Activated B cell treated with CpG ODN at 0.5 μM for 24 hours (primary cell): ENCODE measurements at places on chromosomes 2 and 18. TPM values are rescaled to one million over a fixed set of nuclear protein-coding genes. Genes with fewer than 3 reads are reported as not detected.

- no peaks in the 10 kb centered on the region for H3K27me3 ChIP-seq
- peaks cover 2% of the 10 kb centered on the region for H3K4me1 ChIP-seq
- no peak overlapping the region for H3K27ac ChIP-seq
- no peaks in the 10 kb centered on the region for H3K36me3 ChIP-seq
Observed at GRCh38 chr2:201559067-201559710, 84.1 kb downstream of the TMEM237 start.

DNA sequence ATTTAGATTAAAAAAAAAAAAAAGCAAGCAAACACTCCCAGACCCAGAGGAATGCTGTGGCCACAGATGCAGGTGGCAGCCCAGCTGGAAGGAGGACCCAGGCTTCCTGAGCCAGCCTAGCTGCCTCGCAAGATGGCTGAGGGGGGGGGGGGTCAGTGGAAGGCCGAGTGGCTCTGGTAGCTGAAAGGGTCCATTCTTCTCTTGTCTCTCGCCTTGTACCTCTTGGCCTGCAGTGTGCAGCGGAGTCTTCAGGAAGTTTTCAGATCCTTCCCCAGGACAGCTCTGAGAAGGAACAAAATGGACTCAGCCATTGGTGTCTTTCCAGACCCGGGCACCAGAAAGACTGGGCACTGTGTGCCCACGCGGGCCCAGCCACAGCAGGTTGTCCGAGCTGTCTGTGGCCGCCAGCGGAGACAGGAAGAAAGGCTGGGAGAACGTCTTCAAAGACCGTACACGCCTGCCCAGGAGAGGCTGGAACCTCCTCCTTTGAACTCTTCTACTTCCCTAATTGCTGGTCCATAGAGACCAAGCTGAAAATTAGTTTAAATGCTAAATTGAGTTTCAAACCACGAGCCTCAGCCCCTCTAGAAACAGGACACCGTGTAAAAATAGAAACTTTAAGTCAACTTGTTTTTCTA, 21.3 kb downstream of the APCDD1 start:
- peak overlapping the region; percentile 18 for H3K27ac ChIP-seq
- H3K4me3 ChIP-seq, result peak overlapping the region; percentile 41
- H3K4me1 ChIP-seq, result peaks cover 49% of the 10 kb centered on the region
- H3K27me3 ChIP-seq, result peaks cover 2% of the 10 kb centered on the region

The ABHD1 gene
- 0.20 and 1.1 TPM in 2 replicates for total RNA-seq

DNA sequence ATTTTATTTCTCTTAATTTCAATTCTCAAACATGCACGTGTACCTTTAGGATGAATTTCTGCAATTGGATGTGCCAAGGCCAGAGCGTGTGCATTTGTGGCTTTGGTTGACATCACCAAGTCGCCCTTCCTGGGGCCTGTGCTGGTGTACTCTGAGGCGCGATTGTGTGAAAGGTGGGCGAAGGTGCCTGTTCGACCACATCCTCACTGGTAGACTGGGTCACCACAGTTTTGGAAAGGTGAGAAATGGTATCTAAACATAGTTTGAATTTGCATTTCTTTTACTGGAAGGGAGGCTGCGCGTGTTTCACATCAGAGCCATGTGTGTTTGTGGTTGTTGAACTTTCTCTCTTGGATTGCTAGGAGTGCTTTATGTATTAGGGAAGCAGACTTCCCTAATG, 89.8 kb downstream of the LDLRAD4 start:
- peaks cover 17% of the 10 kb centered on the region for H3K27me3 ChIP-seq
- no peaks in the 10 kb centered on the region for H3K4me1 ChIP-seq
- H3K36me3 ChIP-seq, result no peaks in the 10 kb centered on the region
- DNase-seq, result no peak
- H3K27ac ChIP-seq, result no peak overlapping the region
- no peak overlapping the region for H3K4me3 ChIP-seq

The ATAD2B gene
- 64.5 and 85.5 TPM in 2 replicates for total RNA-seq

DNA sequence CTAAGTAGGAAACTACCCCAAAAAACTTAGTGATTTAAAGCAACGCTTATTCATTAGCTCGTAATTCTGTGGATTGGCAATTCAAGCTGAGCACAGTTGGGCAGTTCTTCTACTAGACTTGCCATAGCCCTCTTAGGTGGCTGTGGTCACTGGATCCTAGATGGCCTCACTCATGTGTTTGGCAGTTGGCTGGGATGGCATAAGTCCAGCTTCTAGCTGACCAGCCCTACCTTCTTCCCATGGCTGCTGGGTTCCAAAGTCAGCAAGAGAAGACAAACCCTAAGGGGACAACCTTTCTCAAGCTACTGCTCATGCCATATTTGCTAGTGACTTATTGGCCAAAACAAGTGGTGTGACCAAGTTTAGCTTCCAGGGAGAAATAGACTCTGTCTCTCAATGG, 95.3 kb downstream of the COPS8 start:
- H3K4me3 ChIP-seq, result no peak overlapping the region
- no peaks in the 10 kb centered on the region for H3K4me1 ChIP-seq
- DNase-seq, result no peak
- no peak overlapping the region for H3K27ac ChIP-seq
- H3K27me3 ChIP-seq, result peaks cover 18% of the 10 kb centered on the region

DNA sequence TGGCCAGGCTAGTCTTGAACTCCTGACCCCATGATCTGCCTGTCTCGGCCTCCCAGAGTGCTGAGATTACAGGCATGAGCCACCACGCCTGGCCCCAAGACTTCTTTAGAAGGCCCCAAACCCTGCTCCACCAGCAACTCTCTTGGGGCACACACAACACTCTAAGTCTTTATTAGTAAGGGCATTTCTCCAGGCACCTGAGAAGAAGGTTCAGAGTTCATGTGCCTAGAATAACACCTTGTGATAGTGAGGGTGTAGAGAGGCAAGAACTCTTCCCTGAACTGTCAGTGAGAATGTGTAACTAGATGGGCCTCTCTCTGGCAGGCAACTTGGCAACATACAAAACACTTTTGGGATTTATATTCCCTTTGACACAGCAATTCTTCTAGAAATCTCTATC, 43.8 kb downstream of the SH2D6 start:
- no peak overlapping the region for H3K4me3 ChIP-seq
- no peak overlapping the region for H3K27ac ChIP-seq
- H3K4me1 ChIP-seq, result no peaks in the 10 kb centered on the region
- no peaks in the 10 kb centered on the region for H3K27me3 ChIP-seq
- no peak for DNase-seq

The SPC25 gene
- total RNA-seq, result 0.18 and 0.95 TPM in 2 replicates

The TSGA10 gene
- total RNA-seq, result 18.5 and 20.4 TPM in 2 replicates

The MAP3K19 gene
- not detected in 2 replicates for total RNA-seq

GRCh38 chr18:10213526-10213925, 240.9 kb upstream of the APCDD1 start:
- no peaks in the 10 kb centered on the region for H3K27me3 ChIP-seq
- no peak for DNase-seq
- H3K27ac ChIP-seq, result no peak overlapping the region
- H3K4me3 ChIP-seq, result no peak overlapping the region
- H3K36me3 ChIP-seq, result no peaks in the 10 kb centered on the region
- peaks cover 9% of the 10 kb centered on the region for H3K4me1 ChIP-seq

DNA sequence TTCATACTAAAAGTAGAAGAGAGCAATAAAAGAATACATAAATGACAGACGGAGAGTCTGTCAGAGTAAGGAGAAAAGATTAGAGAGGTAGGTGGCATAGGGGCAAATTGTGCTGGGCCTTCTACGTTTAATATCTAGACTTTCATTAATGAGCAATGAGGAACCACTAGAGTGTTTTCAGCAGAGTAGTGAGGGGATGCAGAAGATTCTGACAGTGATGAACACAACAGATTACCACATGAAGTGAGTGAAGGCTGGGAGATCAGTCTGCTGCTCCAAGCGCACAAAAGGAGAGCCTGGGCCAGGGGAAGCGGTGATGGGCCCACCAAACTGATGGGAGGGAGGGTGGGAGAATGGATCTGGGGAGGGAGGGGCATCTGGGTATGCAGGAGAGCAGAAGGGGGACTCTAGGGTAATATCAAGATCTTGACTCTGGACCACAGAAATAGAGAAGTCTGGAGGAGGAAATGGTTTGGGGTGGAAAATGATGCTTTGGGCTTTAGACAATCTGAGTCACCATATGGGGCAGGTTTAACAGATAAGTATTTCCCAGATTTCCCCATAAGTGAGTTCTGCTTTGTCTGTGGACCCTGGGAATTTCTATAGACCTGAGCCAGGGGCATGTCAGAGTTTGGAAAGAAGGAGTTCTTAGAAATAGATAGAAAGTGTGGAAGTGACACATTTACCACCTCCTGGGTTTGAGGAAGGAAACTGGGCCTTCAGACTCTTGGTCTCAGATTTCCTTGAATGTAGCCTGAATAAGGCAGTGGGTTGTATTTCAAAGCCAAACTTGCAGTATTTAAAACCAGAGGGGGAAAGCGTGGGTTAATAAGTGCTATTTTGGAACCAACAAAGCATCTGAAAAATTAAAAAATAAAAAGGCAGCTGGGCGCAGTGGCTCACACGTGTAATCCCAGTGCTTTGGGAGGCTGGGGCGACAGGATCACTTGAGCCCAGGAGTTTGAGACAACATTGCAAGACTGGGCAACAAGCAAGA, 15.0 kb upstream of the IL1A start:
- no peaks in the 10 kb centered on the region for H3K27me3 ChIP-seq
- H3K4me1 ChIP-seq, result peaks cover 15% of the 10 kb centered on the region

The CXCR4 gene
- 200 and 213 TPM in 2 replicates for total RNA-seq

The CCDC178 gene
- total RNA-seq, result not detected in 2 replicates

DNA sequence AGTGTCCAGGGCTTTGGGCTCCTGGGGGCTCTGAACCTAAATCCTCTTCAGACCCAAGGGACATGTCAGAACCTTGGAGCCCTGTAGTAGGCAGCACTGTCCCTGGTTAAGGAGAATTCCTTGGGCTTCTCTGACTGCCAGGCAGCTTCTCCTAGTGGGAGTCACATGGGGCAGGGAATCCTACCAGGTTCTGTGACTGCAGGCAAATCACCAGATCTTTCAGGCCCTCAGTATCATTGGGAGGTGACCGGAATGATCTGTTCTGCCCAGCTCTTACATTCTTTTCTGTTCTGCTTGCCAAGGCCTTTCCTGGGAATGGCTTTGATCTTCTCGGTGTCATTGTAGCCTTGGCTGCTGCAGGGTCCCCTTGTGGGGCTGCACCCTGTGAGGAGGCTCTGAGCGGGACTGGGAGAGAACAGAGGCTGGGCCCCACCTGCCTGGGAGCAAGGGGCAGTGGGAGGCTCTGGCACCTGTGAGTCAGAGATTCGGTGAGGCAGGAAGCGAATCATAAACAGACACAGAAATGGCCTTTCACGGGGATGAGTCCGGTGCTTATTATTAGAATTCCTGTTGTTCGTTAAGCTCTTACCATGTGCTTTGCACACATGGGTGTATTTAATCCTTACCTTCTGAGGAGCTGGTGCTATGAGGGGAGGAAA, 14.1 kb downstream of the CEP68 start:
- no peaks in the 10 kb centered on the region for H3K27me3 ChIP-seq
- H3K4me1 ChIP-seq, result peaks cover 35% of the 10 kb centered on the region
- no peak for DNase-seq
- peak overlapping the region; percentile 21 for H3K27ac ChIP-seq
- H3K4me3 ChIP-seq, result no peak overlapping the region

The REG3A gene
- total RNA-seq, result not detected in 2 replicates

DNA sequence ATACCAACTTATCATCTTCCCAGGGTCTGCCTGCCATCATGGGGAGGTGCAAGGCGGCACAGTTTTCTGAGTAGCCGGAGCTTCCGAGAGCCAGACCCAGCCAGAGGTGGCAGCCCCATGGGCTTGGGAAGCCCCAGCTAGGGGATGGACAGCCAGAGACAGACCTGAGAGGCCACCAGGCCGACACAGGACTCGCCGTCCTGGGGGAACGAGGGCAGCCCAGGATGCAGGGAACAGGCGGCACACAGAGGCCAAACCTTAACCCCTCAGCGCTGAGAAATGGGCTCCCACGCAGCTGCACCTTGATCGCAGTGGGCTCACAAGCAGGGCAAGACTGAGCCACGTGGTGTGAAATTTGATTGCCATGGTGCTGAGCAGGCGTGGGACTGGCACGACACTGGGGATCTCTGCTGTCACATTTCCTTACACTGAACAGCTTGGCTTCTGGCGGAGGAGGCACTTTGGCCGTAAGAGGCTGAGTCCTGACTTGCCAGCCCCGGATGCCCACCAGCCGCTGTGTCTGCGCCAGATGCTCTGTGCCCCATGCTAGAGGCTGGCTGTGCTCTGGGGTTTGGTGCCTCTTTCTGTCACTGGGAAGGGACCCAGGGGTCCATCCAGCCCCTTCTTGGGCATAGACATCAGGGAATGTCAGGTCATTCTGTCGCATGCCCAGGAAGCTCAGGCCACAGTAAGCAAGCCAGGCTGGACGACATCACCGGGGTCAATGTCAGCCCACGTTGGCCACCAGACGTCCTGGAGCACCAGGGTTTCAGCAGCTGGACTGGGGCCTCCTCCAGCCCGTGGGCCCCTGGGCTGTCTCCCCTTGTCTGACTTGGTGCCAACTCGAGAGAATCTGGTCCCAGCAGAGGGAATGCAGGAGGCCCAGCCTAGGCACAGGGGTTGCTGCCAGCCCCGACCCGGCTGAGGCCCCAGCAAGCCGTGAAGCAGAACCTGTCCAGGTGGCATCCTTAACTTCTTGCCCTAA, 312.1 kb upstream of the MYT1L start:
- no peak overlapping the region for H3K27ac ChIP-seq
- H3K27me3 ChIP-seq, result no peaks in the 10 kb centered on the region
- no peak for DNase-seq

- H3K27ac ChIP-seq, result no peak overlapping the region
- no peaks in the 10 kb centered on the region for H3K36me3 ChIP-seq
- no peaks in the 10 kb centered on the region for H3K4me1 ChIP-seq
- H3K27me3 ChIP-seq, result peaks cover 3% of the 10 kb centered on the region
- no peak for DNase-seq
Observed at GRCh38 chr2:161979490-161979889, 94.5 kb downstream of the DPP4 start.

The TMEM169 gene
- total RNA-seq, result 0.40 and 0.69 TPM in 2 replicates

- H3K27ac ChIP-seq, result no peak overlapping the region
- peaks cover 13% of the 10 kb centered on the region for H3K27me3 ChIP-seq
- H3K36me3 ChIP-seq, result no peaks in the 10 kb centered on the region
- no peaks in the 10 kb centered on the region for H3K4me1 ChIP-seq
- no peak for DNase-seq
Observed at GRCh38 chr2:160613466-160614153, 120.0 kb upstream of the RBMS1 start.

The KDSR gene
- 15.0 and 15.3 TPM in 2 replicates for total RNA-seq

The IL37 gene
- total RNA-seq, result not detected in 2 replicates

The DLGAP1 gene
- total RNA-seq, result 0.10 and 0.18 TPM in 2 replicates

The CHRNG gene
- not detected in 2 replicates for total RNA-seq

DNA sequence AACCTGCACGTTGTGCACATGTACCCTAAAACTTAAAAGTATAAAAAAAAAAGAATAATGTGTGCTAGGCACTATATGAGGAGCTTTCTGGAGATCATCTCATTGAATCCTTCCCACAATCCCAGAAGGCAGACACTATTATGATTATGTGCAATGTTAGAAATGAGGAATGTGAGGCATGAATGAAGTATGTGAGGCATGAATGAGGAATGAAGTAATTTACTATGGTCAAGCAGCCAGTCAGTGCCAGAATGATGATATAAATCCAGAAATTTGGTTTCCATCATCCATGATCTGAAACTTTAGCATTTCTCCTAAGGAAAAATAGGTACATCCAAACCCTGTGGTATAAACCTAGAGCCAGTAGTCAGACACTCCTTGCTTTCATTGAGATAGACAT, 42.0 kb downstream of the CCDC148 start:
- H3K4me3 ChIP-seq, result no peak overlapping the region
- peaks cover 2% of the 10 kb centered on the region for H3K27me3 ChIP-seq
- no peaks in the 10 kb centered on the region for H3K4me1 ChIP-seq
